ENCODE measurements at places on chromosomes 2 and 18.

GRCh38 chr2:236284208-236284607, 20.0 kb upstream of the ASB18 start:
- DNase-seq: no peak

- no peak for DNase-seq
Observed at GRCh38 chr2:135756692-135757091, 15.0 kb downstream of the UBXN4 start.

DNA sequence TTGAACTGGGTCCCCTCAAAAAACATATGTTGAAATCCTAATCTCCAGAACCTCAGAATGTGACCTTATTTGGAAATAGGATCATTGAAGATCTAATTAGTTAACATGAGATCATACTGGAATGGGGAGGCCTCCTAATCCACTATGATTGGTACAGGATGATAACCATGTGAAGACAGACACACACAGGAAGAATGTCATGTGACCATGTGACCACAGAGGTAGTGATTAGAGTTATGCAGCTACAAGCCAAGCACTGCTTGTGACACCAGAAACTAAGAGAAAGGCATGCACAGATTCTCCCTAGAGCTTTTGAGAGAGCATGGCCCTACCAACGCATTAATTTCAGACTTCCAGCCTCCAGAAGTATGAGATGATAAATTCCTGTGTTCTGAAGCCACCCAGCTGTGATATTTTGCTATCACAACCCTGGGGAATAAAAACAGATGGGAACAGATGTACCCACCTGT, 47.0 kb upstream of the TGIF1 start:
- DNase-seq: no peak

- no peak for DNase-seq
Observed at GRCh38 chr2:239762655-239763269, 262.4 kb downstream of the NDUFA10 start.

GRCh38 chr2:19224011-19224410, 134.4 kb downstream of the OSR1 start:
- DNase-seq: no peak

GRCh38 chr18:5162111-5162510, 34.9 kb downstream of the AKAIN1 start:
- DNase-seq: no peak

- no peak for DNase-seq
Observed at GRCh38 chr18:79506191-79507075, 110.7 kb downstream of the NFATC1 start.

DNA sequence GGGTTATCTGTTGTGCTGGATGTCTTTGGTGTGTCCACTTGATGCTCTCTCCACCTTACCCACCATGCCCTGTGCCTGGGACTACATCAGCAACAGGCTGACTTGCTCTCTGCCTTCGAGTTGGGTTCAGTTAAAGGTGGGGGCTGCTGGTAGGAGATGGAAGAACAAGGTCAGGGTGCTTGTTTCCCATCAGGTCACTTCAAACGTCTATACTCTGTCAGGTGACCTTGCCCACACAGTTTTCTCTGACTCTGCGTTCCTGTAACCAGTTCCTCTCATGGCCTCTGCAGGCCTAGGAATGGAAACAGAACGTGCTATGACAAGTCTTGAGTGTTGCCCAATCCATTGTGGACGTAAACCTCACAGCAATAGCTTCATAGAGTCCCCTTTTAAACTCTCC, 38.4 kb upstream of the PAPOLG start:
- DNase-seq: no peak

- DNase-seq: no peak
Observed at GRCh38 chr2:42047488-42048298, at the start of gene PKDCC. PKDCC (plus strand) TSS chr2:42048021; CDS start chr2:42048200, 179 bp downstream.

DNA sequence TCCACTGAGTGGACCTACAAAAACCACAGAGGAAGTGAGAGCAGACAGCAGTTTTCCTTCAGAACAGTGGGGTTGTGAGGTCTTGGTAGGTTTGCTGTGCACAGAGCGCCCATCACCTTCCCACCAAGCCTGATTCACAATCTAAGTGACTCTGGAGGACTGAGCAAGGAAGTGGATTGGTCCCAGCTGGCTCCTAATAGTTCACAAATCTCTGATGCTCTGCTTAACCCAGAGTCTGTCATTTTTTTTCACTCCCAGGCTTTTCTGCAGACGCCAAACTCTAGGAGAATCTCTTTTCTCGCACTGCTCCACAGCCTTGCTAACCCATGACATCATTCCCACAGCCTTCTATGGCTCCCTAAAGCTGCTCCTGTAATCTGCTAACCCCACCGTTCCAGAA, 280.4 kb downstream of the C1D start:
- no peak for DNase-seq

- no peak for DNase-seq
Observed at GRCh38 chr2:66275984-66276383, 158.9 kb upstream of the MEIS1 start.

DNA sequence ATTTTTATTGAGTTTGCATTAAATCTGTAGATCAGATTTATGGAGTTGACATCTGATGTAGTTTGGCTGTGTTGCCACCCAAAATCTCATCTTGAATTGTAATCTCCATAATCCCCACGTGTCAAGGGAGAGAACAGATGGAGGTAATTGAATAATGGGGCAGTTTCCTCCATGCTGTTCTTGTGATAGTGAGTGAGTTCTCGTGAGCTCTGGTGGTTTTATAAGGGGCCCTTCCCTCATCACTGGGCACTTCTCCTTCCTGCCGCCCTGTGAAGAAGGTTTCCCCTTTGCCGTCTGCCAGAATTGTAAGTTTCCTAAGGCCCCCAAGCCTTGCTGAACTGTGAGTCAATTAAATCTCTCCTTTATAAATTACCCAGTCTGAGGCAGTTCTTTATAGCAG, 32.2 kb downstream of the ZC3H15 start:
- no peak for DNase-seq

DNA sequence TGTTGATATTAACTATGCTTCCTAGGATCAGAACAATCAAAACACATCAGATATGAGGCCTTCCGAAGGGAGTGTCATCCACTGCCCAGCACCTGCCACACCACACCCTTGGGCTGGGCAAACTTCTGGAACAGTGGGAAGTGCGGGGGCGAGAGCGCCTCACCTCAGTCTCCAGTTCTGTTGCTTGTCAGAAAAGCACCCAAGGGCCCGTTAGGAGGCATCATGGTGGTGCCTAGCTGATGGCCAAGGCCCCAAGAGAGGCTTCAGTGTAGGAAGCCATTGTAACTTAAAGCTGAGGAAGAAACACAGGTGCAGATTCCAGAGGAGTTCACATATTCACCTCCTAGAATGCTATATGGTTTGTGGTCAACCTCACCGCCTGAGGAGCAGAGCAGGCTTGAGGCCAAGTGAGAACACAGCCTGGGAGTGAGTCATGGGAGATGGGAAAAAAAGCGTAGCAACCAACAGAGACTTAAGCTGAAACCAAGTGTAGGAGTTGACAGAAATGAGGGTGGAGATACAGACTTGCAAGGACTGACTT, 85.1 kb upstream of the ATL2 start:
- no peak for DNase-seq

DNA sequence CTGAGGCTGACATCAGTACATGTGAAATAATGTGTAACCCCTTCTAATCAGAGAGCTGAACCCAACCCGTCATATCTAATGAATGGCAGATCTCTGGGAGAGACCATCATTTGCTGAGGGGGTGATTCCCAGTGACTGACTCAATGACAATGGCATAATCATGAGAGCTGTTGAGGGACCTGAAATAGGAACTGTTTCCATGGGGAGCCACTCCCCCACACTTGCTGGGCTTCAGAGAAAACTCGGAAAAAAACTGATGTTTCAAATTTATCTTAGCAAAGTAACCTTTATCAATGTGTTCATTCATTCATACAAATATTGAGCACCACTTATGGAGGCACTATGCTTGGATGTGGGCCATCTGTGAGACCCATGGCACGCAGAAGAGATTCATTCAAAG, 93.4 kb upstream of the ZBTB14 start:
- DNase-seq: no peak

GRCh38 chr2:158097481-158097880, 4.2 kb upstream of the UPP2 start:
- DNase-seq: no peak

- no peak for DNase-seq
Observed at GRCh38 chr2:75055820-75056675, 97.6 kb downstream of the POLE4 start.
